ENCODE measurements at places on chromosomes 13 and 19. TPM values are rescaled to one million over a fixed set of nuclear protein-coding genes. Genes with fewer than 3 reads are reported as not detected.

The PSG6 gene
- not detected for total RNA-seq

The NLRP9 gene
- total RNA-seq, result not detected

The KCTD15 gene
- 17.7 TPM for total RNA-seq

The COL5A3 gene
- total RNA-seq, result 2.6 TPM

The SLC10A2 gene
- total RNA-seq, result not detected

The DHRS12 gene
- 8.8 TPM for total RNA-seq

The SMIM24 gene
- not detected for total RNA-seq

The CGB2 gene
- total RNA-seq, result not detected

The WDR62 gene
- total RNA-seq, result 0.98 TPM

The NKG7 gene
- total RNA-seq, result not detected

The MISP3 gene
- total RNA-seq, result 0.22 TPM

The FGF22 gene
- total RNA-seq, result 0.11 TPM

The MYADM gene
- 6.0 TPM for total RNA-seq

The TRPC4 gene
- 0.54 TPM for total RNA-seq

The CRB3 gene
- total RNA-seq, result not detected

The SPINT2 gene
- total RNA-seq, result 52.2 TPM

The ZNF253 gene
- 2.5 TPM for total RNA-seq

The LRRC8E gene
- total RNA-seq, result 0.43 TPM

The ZNF790 gene
- 10.3 TPM for total RNA-seq

The CACNA1A gene
- total RNA-seq, result under 0.01 TPM

The SWSAP1 gene
- 1.1 TPM for total RNA-seq

The CPB2 gene
- total RNA-seq, result not detected

The ZNF701 gene
- 12.0 TPM for total RNA-seq

The FBXO17 gene
- total RNA-seq, result 15.8 TPM

The GNA15 gene
- total RNA-seq, result 0.09 TPM

The LRRC4B gene
- total RNA-seq, result under 0.01 TPM

The ZNF121 gene
- 27.6 TPM for total RNA-seq

The ADPRHL1 gene
- 0.34 TPM for total RNA-seq
